ENCODE measurements at places on chromosomes 4 and X.

DNA sequence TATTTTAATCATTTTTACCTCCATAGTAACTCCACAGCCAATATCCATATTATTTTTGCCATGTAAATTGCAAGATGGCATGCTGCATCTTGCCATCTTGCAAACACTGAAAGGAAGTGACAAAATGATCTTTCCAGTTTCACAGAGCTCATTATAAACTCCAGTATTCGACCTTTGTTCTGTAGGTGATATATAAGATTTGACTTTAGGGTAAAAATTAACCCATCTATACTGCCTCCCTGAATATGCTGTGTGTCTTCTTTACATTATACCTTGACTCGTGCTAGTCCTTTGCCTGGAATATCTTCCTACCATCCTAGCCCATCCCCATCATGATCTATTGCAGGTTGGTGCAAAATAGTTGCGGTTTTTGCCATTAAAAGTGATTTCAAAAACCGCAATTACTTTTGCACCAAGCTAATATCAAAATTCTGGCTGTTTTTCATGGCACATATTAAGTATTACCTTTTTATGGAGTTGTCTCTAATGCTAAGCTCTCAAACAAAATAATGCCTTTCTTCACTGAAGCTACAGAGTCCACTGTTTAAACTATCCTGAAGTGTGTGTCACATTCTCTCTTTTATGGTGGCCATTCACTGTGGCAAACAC, 161.1 kb downstream of the PCDH19 start:
- no peak for DNase-seq

GRCh38 chr4:119532319-119532718, 96.3 kb downstream of the PDE5A start:
- no peak for DNase-seq

DNA sequence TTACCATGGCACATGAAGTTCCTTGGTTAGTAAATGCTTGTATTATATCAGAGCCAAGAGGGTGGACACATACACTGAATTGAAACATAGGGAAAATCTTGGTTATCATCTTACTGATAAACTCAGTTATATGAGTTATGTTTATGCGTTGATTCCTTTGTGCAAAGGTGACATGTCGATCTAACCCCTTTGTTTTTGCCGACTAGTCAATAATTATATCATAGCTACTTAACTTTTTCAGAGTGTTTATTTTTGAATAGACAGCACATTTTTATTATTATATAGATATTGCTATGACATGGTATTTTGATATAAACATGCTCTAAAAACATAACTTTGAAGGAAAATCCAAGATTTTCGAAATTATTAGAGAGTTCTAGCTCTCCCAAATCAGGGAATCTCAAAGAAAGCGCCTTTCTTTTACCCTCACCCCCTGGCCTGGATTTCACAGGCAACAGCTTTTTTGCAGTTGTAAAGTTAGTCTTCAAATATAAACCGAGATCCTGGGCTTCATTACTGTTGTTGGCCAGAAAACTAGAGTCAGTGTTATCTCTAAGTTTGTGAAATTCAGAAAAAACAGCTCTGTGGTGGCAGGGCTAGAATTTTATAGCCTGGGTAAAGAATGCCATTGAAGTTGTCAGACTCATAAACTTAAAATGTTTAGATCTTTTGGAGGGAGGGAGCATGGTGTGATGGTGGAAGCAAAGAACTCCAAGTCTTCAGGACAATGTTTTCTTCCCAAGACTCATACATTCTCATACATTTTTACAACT, 45.8 kb upstream of the PITX2 start:
- no peak for DNase-seq

- DNase-seq, result no peak
Measured at GRCh38 chr4:6495296-6495590, 22.8 kb upstream of the PPP2R2C start.

DNA sequence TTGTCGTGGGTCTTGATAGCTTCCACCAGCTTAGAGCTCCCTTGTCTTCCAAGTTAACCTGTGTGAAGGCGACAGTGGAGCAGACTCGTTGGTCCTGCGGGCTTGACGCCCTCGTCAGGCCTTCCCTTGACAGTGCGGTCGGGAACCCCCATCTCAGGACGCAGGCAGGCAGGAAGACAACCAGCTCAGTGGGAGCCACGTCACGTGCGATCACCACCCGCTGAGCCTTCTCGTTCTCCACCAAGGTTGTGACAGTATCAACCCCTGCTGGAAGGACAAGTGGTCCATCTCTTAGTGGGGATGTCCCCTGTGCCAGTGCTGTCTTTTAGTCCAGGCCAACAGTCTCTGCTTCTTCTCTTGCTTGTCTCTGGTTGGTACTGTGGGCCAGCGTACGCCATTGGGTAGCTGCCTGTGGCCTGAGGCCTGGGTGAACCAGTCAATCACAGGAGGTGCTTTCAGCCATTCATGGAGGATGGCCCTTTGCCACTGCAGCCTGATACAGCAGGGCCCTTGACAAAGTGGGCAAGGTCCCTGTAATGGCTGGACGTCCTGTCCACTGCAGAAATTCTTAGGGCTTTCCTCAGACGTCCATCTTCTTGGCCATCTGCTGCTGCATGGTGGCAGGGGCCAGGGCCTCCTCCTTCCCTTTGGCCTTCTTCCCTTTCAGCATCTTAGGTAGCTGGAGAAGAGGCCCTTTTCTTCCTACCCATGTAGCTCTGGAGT, 31.4 kb downstream of the RGS12 start:
- no peak for DNase-seq

GRCh38 chrX:144732588-144732987, 514.7 kb upstream of the SPANXN1 start:
- DNase-seq, result no peak

- DNase-seq, result no peak
Measured at GRCh38 chr4:143313521-143313920, 23.2 kb upstream of the GAB1 start.

DNA sequence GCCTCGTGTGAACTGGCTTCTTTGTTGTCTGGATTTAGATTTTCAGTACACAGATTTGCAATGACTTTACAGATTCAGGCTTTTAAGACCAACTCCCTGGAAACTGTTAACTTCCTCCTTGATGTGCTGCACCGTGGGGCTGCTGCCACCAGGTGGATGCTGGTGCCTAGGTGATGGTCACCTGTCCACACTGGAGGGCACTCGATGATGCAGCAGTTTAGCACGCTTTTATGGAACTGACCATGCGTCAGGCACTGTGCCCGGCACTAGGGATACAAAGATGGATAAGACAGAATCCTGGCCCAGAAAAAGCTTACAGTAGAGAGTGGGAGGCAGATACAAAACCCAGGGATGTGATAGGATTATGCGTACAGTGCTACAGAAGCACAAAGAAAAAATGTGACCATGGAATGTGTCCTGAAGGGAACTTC, 180.7 kb downstream of the CEP135 start:
- no peak for DNase-seq

GRCh38 chr4:136355970-136356369, 1176.3 kb downstream of the PCDH18 start:
- DNase-seq, result no peak

DNA sequence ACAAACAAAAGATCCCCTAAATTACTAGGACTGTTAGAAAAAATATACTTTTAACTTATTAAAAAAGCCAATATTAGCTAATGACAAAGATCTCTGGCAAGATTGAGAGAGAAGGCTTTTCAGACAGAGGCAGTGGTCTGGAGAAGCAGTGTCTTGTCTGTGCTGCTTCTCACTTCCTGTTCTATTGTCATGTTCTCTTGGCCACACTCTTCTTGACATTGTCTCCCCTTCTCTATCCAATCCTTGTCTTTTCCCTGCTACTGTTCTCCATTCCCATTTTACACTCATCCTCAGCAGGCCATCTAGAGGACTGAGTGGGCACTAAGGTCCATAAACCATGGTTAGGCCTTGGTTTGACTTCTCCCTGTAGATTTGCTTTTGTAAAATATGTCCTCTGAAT, 14.0 kb upstream of the TAPT1 start:
- no peak for DNase-seq

- no peak for DNase-seq
Measured at GRCh38 chrX:8036914-8037313, 109.7 kb upstream of the PNPLA4 start.

DNA sequence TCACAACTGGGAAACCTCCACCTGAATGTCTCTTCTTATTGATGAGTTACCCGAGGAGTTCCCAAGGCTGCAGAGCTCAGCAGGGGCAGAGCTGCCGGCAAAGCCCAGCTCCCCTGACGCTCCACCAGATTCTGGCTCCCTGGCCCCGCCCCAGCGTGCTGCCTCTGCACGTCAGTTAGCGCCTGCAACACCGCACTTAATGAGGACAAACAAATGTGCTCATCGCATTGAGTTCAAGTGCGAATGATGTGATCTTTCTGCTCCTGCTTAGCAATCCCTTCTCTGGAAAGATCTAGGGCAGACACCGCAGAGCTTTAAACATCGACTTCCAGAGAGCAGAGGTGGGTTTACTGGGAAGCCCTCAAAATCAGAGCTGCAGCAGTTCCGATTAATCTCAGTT, 55.5 kb upstream of the FBXW7 start:
- no peak for DNase-seq

GRCh38 chr4:150828159-150828558, 186.9 kb downstream of the LRBA start:
- no peak for DNase-seq

DNA sequence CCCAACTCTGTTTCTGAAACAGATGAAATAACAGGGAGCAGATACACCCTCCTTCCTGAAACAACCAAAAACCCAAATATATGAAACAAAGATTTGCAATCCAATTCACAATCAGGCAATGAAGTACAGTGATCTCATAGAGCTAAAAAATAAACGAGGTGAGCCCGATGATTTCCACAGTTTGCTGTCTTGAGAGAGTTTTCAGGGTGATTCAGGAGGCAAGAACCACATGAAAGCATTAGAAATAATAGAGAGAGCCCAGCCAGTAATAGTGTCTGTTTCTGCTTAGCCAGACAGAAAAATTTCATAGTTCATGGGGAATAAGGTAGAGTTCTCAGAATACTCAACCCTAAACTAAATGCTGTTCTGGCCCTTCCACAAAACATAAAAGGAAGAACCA, 296.2 kb downstream of the PDHA2 start:
- DNase-seq, result no peak

- DNase-seq, result no peak
Measured at GRCh38 chr4:139887376-139887802, 221.8 kb downstream of the MGST2 start.

DNA sequence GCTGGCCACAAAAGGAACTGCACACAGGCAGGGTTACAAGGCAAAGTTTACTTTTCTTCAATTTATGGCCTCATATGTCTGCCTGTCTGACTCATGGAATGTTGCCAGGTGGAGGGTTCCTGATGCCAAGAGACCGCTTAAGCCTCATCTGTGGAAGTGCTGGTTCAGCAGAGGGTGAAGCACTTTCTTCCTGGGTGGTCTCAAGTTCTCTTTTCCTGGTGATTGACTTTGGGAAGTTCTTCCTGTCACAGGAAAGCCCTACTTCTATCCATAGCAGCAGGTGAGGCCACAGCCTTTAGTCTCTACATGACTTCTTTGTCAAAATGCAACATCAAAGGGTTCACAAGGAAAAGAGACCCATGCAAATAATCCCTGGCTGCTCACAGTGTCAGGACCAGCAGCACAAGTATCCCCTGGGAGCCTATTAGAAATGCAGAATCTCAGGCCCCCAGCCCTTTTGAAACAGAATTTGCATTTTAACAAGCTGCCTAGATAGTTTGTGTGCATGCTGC, 81.4 kb upstream of the IGFBP7 start:
- DNase-seq, result no peak

DNA sequence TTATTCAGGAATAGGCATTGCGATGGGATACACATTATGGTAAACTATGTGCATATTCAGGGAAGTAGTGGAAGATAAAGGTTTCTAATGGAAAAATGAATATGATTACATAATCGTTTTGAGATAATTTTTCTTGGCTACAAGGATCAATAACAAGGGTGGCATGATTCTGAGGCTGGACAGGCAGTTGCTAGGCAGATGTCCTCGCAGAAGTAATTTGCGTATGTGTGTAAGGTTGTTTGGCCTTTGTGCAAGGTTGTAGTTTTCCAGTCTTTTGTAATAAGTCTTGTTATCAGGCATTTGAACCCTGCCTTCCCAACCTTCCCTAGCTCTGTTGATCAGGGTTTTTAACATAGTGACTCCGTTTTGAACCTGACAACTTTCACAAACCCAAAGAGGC, 59.7 kb downstream of the RGS12 start:
- no peak for DNase-seq

DNA sequence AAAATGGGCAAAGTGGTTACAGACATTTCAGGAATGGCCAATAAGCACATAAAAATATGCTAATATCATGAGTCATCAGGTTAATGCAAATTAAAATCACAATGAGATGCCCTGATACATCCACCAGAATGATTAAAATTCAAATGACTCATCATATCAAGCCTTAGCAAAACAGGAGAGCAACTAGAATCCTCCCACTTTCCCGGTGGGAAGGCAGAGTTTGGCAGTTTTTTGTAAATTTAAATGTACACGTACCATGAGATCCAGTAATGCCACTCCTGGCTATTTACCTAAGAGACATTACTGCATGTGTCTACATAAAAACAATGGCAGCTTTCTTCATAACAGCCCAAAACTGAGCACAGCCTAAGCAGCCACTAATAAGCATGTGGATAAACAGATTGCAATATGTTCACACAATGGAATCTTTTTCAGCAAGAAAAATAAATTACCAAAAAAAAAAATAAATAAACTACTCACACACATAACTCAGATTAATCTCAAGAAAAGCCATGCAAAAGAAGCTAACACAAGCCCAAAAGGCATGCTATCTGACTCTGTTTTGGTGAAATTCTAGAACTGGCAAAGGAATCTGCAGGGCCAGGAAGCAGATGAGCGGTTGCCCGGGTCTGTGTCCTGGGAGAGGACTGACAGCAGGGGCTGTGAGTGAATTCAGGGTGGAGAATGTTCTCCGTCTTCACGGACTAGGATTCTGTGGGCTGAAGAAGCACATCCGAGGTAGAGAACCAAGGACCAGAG, 48.8 kb downstream of the AFAP1 start:
- no peak for DNase-seq

- DNase-seq, result no peak
Measured at GRCh38 chrX:153866302-153867019, 19.5 kb downstream of the L1CAM start.

DNA sequence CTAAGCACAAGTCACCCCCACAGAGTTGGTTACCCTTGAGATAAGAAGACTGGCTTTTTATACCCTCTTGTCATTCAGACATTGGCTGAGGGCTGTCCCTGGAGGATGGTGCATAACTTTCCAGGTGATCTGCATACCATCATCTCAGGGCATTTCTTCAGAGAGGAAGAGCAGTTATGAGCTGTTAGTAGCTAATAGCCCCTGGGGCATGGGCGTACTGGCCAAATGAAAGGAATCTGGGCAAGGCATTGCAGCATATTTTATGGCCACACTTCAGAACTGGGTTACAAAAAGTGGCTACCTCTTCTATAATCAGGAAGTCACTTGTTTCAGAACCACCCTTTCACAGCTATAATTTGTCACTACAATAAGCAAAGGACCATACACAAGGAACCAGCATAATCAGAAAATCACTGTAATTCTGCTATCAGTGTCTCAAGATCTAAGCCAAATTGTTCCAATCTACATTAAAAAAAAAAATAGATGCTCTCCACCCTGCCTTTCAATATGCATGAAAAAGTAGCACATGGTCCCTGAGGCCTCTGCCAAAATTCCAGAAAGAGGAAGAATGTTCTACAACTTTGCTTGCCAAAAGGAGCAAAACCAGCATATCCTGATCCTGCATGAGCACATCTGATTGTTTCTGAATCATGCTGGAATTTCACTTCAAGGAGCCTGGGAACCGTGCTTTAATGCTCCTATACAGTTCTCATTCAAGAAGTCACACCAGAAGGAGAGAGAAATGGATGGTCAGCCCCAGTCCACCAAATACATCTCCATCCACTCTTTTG, 92.0 kb downstream of the TMEM144 start:
- DNase-seq, result no peak

Measured in nucleus accumbens (tissue), 56 donors.